CD8-positive, alpha-beta memory T cell (primary cell): ENCODE measurements at places on chromosomes 6 and 20. TPM values are rescaled to one million over a fixed set of nuclear protein-coding genes. Genes with fewer than 3 reads are reported as not detected.

GRCh38 chr6:71405416-71405815 is 116.8 kb downstream of the OGFRL1 start:
- no peak for DNase-seq
- H3K4me3 ChIP-seq, result no peak overlapping the region
- H3K36me3 ChIP-seq, result no peaks in the 10 kb centered on the region
- H3K27ac ChIP-seq, result no peak overlapping the region

- no peaks in the 10 kb centered on the region for H3K27me3 ChIP-seq
- no peaks in the 10 kb centered on the region for H3K36me3 ChIP-seq
- no peak overlapping the region for H3K4me3 ChIP-seq
These were observed 46.0 kb downstream of the DACT2 start for GRCh38 chr6:168273441-168274036.

DNA sequence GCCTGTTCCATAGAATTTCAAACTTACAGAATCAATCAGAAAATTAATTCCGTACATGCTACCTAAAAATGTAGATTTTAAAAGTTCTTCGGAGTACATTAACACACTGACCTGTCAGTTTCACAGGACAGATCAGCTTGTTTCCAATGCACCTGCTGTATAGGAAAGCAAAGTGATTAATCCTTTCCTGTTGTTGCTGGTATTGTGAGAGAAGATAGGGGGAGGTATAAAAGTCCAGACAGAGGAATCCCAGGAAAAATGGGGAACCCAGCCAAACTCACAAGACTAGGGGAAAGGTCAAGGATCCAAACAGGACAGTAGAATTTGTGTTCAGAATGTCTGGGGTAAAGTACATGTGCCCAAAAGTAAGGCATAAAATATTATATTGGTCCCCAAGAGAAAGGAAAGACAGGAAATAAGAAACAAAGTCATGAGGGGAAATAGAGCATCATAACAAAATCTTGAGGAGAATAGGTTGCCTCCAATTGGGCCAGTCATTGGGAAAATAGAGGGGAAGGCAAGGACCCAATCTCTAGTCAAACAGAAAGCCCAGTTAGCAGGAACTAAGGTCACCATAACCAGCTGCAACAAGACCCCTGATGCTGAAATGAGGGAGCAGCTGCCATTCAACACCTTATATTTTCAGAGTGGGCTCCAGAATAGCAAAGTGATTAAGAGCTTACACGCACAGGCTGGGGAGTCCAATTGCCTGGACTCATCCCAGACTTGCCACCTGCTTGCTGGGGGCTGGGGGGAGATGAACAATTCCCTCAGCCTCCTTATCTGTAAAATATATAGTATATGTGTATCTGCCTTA is 10.3 kb downstream of the FILIP1 start:
- DNase-seq, result no peak
- H3K4me3 ChIP-seq, result no peak overlapping the region
- no peak overlapping the region for H3K27ac ChIP-seq
- H3K36me3 ChIP-seq, result no peaks in the 10 kb centered on the region
- H3K4me1 ChIP-seq, result no peaks in the 10 kb centered on the region

GRCh38 chr20:44717986-44718385 is 2.8 kb downstream of the CCN5 start:
- no peak overlapping the region for H3K27ac ChIP-seq
- no peak for DNase-seq
- H3K36me3 ChIP-seq, result no peaks in the 10 kb centered on the region
- H3K4me3 ChIP-seq, result no peak overlapping the region

The GPLD1 gene
- total RNA-seq, result 0.64 TPM

The HEY2 gene
- 0.09 TPM for total RNA-seq

The ADNP gene
- total RNA-seq, result 78.6 TPM
